ENCODE measurements at places on chromosomes 16 and 17.

- DNase-seq: no peak
These were observed 7.1 kb downstream of the UBE2O start for GRCh38 chr17:76445697-76446448.

GRCh38 chr17:61402978-61403800 lies 3.5 kb downstream of the TBX2 start:
- no peak for DNase-seq

GRCh38 chr16:82609140-82609539 lies 17.6 kb upstream of the CDH13 start:
- DNase-seq: no peak

GRCh38 chr17:68396226-68397107 lies 60.8 kb downstream of the WIPI1 start:
- DNase-seq: no peak

All from stimulated activated CD8-positive, alpha-beta memory T cell treated with anti-CD3 and anti-CD28 coated beads, Interleukin-2, amount 100 ng/mL, for 48 hours (primary cell).